ENCODE measurements at places on chromosomes 4 and X.

DNA sequence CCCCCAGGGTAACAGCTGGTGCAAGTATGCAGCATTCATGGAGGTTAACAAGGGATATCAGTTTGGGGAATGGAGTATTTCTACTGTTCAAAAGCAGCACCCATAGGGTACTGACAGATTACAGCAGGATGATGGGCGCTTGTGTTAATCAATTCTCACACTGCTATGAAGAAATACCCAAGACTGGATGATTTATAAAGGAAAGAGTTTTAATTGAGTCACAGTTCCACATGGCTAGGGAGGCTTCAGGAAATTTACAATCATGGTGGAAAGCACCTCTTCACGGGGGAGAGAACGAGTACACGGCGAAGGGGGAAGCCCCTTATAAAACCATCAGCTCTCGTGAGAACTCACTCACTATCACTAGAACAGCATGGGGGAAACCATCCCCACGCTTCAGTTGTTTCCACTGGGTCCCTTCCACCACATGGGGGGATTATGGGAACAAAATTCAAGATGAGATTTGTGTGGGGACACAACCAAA lies 64.1 kb downstream of the TNIP2 start:
- DNase-seq, result no peak

- DNase-seq, result no peak
These were observed 33.6 kb upstream of the HGFAC start for GRCh38 chr4:3407930-3408792.

- DNase-seq, result no peak
These were observed 827 bp downstream of the PORCN start for GRCh38 chrX:48509619-48510018.

DNA sequence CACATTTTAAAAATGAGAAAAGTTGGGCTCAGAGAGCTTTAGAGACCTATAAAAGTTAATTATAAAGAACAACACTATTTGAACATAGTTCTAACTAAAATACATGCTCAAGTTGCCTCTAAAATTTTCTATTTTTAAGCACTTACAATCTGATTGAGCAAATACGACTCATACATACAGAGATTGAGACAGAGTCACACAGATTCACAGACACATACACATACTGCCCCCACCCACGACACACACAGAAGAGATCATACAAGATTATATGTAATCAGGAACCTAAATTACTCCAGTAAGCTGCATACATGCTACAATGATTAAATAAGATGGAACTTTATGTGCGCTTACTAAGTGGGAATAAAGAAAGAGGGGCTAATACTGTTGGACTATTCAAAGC lies 2.7 kb upstream of the ASB5 start:
- no peak for DNase-seq

GRCh38 chr4:119189638-119190037 lies 22.9 kb upstream of the USP53 start:
- DNase-seq, result no peak

DNA sequence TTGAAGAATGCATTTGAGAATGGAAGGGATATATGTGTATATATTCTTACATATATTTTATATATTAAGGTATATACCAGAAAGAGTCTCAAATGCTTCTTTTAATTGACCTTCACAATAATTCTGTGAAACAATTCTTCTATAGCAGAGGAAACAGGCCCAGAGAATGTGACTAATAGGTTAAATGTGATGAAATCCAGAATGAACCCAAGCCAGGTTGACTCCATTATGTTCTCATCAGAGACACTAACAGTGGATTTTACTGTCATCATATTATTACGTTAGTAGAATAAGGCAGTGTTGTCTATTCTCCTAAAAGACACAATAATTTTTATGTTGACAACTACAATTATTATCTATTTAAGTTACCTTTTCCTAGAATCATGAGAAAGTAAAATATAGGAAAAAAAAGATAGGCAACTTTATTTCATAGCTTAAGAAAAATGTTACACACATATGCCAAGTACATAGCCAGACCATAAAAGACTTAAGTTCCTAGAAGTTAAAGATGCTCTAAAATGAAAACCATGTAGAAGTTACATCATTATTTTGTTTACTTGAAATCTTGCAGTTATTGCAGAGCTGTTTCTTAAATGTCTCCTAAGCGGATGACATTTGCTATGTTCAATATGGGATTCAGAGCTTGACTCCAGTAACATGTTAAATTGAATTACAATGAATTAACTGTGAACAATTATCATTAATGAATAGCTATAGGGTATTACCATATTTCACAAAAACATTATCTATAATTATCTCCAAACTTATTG lies 56.2 kb upstream of the ANKRD50 start:
- DNase-seq, result no peak

DNA sequence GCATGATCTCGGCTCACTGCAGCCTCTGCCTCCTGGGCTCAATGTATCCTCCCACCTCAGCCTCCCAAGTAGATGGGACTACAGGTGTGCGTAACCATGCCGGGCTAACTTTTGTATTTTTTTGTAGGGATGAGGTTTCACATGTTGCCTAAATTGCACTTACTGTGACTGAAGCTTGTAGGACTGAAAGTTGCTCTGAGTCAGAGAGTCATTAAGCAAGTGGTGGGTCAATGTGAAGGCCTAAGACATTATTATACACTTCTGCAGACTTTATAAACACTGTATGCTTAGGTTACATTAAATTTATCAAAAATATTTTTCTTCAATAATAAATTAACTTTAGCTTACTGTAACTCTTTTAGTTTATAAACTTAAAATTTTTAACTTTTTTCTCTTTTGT lies 170.2 kb downstream of the FAT4 start:
- no peak for DNase-seq

DNA sequence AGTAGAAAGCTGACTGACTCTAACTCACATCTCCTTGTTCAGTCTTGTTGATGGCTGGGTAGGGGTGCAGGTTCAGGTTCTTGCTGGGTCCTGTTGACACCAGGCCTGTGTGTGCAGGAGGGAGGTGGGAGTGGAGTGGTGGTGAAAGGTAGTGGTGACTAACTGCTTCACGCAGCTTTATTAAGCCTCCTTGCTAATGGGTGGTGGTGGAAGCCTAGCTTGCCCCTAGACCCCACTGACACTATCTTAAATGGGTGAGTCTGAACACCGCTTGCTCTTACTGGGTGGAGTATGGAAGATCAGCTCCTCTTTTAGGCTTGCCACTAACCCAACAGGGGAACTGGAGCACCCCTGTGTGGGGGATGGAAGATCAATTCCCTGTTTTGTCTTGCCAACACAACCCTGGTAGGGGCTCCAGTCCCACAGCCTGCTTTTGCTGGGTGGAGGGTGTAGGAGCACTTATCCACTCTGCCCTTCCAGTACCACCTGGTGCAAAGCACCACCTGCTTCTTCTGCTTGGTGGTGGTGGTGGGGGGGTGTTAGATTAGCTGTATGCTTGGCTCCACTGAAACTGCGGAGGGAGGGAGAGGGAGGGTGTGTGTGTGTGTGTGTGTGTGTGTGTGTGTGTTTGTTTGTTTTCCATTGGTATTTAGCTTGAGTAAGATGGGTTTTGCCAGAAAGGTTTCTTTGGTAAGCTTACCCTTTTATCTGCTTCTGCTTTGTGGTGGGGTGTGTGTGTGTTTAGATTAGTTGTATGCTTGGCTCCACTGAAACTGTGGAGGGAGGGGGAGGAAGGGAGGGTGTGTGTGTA lies 25.6 kb downstream of the KDM6A start:
- DNase-seq, result no peak

GRCh38 chr4:31134720-31135119 lies 414.6 kb downstream of the PCDH7 start:
- DNase-seq, result no peak

DNA sequence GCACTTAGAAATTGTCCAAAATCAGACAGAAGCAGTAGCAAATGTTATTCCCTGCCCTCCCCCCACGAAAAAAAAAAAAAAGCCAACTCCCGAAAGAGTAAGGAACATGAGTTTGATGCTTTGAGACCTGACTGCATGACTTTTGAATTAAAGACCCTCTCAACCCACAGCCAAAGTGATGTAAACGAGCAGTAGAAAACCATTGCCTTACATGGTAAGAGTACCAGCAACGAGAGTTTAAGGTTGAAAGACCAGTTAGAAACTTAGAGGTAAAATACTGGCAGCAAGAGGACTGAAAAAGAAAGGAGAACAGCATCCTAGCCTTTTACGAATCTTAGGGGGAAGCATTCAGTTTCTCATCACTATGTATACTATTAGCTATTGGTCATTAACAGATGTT lies 10.0 kb upstream of the ANXA10 start:
- DNase-seq, result no peak

DNA sequence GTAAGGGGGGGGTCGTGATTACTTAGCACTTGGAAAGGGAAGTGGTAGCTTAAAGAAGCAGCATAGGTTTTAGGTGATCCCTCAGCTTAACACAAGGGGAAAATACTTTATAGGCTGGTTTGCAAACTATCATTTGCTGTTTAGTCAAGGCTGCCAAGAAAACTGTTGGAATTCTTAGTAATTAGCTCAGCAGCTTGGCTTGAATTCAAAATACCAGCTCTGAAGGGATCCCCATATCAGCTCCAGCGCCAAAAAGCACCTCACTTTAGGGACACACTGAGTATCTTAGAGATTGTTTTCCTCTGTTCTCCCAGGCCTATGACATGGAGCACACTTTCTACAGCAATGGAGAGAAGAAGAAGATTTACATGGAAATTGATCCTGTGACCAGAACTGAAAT lies 8.8 kb downstream of the TNMD start:
- no peak for DNase-seq

DNA sequence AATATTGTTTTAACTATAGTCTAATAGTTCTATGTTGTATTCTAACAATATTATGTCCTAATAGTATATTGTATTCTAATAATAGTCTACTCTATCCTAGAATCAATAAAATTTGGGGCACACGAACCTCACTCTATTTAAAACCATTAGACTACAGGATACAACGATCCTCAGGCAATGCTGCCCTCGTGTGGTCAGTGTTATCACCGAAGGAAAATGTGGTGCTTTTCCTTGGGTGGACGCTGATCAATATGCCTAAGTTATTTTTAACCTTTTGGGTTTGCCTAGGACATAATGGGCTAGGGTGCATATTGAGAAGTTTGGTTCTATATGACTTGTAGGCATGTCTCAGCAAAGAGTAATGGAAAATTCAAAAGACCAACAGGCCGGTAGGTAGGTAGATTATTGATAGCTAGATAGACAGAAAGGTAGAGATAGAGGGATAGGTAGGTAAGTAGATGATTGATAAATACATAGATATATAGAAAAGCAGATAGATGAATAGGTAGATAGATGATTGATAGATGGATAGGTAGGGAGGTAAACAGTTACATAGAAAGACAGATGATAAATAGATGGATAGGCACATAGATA lies 75.1 kb downstream of the PRKX start:
- DNase-seq, result no peak

- no peak for DNase-seq
These were observed 357.1 kb upstream of the KLHL4 start for GRCh38 chrX:87160435-87161010.

DNA sequence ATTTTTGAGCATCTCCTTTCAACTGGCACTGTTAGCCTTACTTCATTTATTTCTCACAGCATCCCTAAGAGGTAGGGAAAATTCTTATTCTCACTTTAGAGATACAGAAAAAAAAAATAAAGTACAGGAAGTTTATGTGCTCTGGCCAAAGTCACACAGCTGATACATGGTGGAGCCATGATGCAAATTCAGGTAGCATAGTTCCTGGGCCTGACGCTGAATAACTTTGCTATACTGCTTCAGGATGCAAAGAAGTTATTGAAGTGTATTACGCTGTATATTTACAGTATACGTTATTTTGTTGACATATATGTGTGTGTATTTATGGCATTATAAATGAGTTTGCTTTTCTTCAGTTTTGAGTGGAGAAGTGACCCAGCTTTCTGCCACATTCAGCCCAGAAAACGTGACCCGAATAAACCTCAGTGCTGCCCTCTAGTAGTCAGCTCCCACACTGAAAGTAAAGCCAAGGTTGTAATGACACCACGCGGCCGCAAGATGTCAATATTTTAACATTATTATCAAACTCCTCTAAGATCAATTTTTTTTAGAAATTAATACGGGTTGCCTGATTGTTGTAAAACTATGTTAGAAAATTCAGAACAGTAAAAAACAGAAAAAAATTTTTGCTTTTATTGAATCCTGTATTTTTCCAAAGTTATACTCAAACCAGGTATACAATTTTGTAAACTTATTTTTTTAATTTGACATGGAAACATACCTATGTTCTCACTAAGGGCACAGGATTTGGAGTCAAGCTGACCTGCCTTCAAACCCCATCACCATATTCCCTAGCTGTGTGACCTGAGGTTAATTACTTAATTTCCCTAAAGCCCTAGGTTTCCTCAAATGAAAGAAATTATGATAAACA lies 3.8 kb upstream of the GUCY2F start:
- DNase-seq, result no peak

GRCh38 chrX:17410651-17411050 lies 35.7 kb downstream of the NHS start:
- DNase-seq, result no peak

- DNase-seq, result no peak
These were observed 960.8 kb upstream of the PRKX start for GRCh38 chrX:4674028-4674782.

DNA sequence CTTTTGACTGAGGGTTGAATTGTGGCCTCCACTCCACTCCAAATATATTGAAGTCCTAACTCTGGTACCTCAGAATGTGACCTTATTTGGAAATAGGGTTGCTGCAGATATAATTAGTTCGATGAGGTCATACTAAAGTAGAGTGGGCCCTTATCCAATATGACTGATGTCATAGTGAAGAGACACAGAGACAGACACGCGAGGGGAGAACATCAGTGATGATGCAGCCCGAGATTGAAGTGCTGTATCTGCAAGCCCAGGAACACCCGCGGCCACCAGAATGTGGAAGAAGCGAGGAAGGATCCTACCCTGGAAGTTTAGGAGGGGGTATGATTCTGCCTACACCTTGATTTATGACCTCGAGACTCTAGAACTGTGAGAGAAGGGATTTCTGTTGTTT lies 279.0 kb downstream of the ANKRD50 start:
- DNase-seq, result no peak

- DNase-seq, result no peak
These were observed 66.6 kb upstream of the FHL1 start for GRCh38 chrX:136080766-136081165.

DNA sequence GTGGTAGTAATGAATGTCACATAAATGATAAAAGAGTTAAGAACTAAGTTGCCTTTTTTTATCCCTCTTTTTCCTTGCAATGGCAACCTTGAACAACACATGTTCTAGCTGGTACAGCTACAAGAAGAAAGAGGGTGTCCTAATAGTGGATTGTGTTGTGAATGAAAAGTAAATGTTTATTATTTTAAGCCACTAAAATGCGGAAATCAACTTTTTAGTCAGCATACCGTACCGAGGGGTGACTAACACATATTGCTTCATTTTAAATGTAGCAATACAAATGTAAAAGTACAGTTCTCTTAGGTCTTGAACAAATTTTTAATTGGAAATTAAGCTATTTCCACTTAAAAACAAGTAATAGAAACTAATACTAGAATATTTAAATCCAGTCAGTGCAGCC lies 17.7 kb upstream of the AP1AR start:
- no peak for DNase-seq

GRCh38 chrX:109709129-109709631 lies 23.9 kb downstream of the ACSL4 start:
- no peak for DNase-seq

GRCh38 chrX:12771445-12772069 lies 19.7 kb upstream of the PRPS2 start:
- DNase-seq, result no peak
